Fibroblast of skin of right quadriceps (primary cell): ENCODE measurements at places on chromosomes 4 and X.

DNA sequence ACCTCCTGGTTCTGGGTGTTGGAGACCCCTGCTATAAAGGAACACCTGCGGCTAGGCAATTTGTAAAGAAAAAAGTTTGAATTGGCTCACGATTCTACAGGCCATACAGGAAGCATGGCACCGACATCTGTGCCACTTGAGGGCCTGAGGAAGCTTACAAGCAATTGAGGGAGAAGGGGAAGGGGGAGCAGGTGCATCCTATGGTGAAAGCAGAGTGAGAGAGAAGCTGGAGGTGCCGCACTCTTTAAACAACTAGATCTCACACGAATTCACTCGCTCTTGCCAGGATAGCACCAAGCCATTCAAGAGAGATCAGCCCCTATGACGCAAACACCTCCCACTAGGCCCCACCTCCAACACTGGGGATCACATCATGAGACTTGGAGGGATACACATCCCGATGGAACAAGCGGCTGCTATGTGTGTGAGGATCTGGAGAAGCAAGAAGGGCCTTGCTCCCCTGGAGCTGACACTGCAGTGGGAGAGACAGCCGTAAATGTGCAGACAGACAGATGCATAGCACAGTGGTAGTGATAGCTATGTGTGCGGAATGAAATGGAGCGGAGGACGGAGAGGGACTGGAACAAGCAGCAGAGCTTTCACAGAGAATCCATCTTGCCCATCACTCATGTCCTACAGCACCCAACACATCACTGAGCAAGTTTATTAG, 60.7 kb upstream of the HELT start:
- no peak for DNase-seq

DNA sequence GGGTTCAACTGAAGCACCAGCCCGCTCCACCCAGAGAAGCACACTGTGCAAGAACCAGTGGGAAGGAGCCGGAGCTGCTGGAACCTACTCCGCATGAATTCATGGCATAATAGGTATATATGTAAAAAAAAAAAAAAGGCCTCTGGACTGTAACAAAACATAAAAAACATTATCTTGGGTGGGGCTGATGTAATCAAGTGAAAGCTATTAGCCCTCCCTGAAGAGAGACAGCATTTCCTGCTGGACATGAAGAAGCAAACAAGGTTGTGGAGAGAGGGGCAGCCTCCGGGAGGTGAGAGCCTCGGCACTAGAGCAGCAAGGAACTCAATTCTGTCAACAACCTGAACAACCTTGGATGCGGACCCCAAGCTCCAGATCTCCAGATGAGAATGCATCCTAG, 50.7 kb downstream of the PLAC1 start:
- DNase-seq, result no peak

DNA sequence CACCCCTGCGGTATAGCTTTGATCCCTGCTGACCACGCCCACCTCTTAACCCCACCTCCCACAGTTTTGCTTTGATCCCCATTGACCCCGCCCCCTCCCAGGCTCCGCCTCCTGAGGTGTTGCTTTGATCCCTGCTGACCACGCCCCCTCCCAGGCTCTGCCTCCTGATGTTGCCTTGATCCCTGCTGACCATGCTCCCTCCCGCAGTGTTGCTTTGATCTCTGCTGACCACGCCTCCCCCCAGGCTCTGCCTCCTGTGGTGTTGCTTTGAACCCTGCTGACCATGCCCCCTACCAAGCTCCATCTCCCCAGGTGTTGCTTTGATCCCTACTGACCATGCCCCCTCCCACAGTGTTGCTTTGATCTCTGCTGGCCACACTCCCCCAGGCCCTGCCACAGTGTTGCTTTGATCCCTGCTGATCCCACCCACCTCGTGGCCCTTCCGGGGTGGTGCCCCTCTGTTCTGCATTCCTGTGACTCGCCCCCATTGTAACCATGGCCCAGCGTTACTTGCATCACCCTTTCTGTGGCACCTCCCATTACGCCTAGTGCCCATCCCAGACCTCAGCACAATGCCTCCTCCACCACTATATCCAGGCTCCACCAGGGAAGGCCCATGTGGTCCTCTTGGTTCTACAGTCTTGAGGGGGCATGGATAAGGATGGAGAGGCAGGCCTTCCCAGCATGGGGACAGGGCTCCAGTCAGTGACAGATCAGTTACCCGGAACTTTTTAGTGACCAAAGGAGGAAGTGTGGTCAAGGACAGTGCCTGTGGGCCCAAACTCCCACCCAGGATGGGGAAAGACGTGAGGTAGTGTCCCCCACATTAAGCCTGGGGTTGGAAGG, 70.8 kb downstream of the ADRA2C start:
- DNase-seq, result no peak

- DNase-seq, result no peak
Observed at GRCh38 chr4:56048383-56048701, 99.6 kb downstream of the CEP135 start.

DNA sequence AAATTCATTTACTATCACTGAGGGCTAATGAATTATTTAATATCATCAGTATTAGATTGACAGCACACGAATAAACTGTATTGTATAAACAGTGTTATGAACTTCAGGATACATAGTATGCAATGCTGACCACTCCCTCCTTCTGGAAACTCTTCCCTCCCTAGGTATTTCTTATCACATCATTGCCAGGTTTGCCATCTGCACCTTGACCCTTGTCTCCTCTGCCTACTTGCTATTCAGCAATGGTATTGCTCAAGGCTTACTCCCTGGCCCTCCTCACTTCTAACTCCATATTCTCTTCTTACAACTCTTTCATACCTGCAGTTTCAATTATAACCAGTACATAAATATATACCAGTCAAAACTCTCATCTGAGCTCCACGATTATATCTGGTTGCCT, 38.9 kb downstream of the ATP8A1 start:
- DNase-seq, result no peak

- no peak for DNase-seq
Observed at GRCh38 chrX:103877571-103877970, 45.5 kb upstream of the RAB9B start.

DNA sequence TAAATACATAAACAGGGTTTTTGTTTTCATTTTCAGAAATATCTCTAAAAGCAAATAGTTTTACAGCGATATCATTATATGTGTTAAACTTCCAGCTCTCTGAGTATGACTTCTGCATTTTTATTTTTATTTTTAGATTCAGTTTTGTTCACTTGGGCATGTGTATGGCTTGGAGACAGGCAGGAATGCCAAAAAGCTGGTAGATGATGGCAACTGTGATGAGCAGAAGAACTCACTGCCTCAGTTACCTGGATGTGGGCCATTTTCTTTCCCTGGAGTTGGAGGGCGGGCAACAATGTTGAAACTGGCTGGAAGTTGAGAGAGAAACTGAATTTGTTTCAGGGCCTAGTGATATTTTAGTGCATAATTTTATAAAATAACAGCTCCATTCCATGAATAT, 266.4 kb downstream of the ARHGAP24 start:
- no peak for DNase-seq

DNA sequence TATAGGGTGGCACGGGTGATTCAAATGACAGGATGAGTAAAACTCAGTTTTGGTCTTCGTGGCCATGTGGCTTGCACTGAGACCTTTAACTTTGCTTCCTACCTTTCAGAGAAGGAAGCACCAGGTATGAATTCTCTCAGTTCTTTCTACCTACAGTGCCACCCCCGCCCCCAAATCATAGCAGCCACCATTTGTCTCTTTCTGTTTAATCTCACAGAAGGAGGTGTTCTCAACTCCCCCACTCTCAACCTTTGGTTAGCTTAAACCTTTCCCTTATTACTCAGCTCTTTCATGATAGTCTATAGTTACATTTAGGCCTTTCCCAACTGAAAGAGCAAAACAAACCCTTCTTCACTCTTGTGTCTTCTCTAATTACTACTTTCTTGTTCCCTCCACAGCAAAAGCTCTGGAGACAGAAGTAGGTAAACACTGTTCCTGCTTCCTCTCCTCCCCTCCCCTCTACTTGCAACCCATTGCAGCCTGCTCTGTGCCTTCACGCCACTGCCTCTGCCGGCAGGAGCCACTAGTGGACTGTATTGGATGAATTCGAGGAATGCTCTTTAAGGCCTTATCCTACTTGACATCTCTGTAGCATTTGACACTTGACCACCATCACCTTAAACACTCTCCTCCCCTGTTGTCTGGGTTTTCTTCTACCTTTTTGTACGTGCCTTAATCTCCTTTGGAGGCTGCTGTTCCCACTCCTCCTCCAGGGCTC, 123.7 kb downstream of the AFF1 start:
- no peak for DNase-seq

- DNase-seq, result peak; percentile 39
Observed at GRCh38 chrX:101208152-101208905, 11.3 kb upstream of the DRP2 start.

GRCh38 chr4:24137671-24138601, 248.1 kb upstream of the PPARGC1A start:
- no peak for DNase-seq

DNA sequence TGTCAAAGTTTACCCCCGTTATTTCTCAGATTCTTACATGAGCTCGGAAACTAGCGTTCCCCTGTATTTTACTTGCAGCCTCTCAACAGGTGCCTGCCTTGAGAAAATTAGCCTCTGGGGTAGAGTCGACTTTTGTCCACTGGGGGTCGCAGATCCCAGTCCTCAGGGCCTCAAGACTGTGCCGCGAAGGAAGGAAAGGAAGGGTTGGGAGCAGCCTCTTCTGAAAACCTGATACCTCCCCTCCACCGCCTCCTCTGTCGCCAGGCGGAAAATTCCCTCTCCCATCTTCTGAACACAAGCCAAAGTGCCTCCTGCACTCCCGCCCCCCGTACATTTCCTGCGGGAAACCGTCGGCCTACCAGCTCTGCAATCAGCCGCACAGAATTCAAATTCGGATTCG, 44.4 kb upstream of the TMSB15B start:
- DNase-seq, result peak; percentile 77

GRCh38 chr4:129821963-129822362, 726.0 kb downstream of the C4orf33 start:
- no peak for DNase-seq

- no peak for DNase-seq
Observed at GRCh38 chrX:9033179-9033578, 748 bp downstream of the FAM9B start.

DNA sequence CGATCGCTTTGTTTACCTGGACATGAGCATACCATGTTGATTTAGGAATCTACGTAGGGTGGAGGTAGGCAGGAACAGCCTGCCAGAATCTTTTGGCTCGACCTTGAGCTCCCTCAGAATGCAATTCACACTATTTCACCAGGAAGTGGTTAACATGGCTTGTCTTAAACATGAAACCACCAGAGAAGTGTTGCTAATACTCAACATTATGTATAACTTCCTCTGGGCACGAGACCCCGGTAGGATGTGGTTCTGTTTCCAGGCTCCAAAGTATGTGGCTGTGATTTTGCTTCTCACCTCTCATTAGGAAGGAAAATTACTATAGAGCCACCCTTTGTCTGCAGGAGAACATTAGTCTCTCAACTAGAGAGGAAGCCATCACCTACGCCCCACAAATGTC, 59.0 kb upstream of the VCX3B start:
- DNase-seq, result no peak

GRCh38 chrX:107731831-107732502, 43.6 kb downstream of the TSC22D3 start:
- peak; percentile 71 for DNase-seq

- DNase-seq, result peak; percentile 79
Observed at GRCh38 chr4:87011340-87012034, 76.7 kb downstream of the AFF1 start.

DNA sequence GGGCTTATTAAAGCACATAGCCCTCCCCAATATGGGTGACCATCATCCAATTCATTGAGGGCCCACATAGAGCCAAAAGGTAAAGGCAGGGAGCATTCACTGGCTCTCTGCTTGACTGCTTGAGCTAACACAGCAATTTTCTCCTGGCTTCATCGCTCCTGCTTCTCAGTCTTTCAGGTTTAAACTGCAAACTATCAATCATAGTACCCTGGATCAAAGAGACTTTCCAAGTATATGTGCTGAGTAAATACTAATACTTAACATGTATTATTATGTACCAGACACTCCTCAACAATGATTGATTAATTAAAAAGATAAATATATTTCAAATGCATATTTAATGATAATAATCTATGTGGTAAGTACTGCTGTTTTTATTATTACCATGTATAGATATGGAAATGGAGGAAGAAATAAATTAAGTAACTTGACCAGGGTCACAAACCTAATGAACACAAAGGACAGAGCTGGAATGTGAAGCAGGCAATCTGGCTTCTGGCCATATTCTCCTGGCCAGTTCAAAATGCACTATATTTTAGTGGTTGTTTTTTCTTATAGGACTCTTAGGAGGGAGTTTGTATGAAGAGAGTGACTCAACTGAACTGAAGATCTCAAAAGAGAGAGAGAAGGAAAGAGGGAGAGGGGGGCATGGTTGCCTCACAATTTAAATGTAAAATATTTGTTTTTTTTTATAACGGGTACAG, 1197.3 kb downstream of the TECRL start:
- DNase-seq, result no peak

GRCh38 chr4:42566835-42567234, 90.1 kb downstream of the ATP8A1 start:
- DNase-seq, result no peak

GRCh38 chr4:5752376-5753184, 41.6 kb downstream of the EVC start:
- peak; percentile 60 for DNase-seq

DNA sequence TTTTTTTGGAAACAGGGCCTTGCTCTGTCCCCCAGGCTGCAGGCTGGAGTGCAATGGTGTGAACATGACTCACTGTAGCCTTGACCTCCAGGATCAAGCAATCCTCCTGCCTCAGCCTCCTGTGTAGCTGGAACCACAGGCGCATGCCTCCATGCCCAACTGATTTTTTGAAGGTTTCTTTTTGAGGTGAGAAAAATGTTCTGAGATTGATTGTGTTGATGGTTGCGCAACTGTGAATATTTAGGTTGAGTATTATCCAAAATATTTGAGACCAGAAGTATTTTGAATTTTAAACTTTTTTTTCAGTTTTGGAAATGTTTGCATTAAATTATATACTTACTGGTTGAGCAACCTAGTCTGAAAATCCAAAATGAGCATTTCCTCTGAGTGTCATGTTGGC, 2.6 kb upstream of the CCNI start:
- no peak for DNase-seq

DNA sequence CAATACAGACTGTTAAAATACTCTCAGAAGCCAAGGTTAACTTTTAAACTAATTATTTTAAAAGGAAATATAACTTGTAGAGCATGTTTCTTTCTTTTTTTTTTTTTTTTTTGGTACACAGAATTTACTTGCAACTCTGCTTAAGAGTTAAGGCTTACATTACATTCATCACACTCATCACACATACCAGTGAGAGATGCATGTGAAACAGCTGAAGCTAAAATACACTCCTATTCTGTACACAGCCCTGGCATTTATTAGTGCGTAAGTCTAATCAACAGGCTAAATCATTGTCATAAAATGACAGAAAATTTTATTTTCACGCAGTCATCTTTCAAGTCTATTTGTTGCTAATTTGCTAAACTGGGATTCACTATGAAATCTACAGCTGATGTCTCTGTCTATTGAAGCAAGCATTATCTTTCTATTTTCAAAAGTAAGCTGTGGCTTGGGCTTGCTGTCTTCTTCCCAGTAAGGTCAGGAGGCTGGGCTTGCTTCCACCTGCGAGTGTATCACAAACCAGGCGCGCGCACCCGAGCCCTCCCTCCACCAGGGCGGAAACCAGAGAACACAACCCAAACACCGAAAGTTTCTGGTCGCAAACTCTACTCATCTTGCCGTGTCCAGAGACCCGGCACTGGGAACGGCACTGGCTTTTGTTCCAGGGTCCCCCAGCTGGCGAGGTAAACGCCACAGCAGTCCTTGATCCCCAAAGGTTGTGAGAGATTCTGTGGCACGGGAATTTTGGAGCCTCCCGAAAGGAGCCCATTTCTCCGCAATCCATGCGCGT, 3.9 kb downstream of the MAML3 start:
- peak; percentile 47 for DNase-seq

GRCh38 chr4:153579410-153579809, 104.7 kb upstream of the TLR2 start:
- no peak for DNase-seq
